ENCODE measurements at places on chromosomes 3 and 15.

GRCh38 chr3:133835961-133836360, 30.3 kb downstream of the SRPRB start:
- DNase-seq: no peak

DNA sequence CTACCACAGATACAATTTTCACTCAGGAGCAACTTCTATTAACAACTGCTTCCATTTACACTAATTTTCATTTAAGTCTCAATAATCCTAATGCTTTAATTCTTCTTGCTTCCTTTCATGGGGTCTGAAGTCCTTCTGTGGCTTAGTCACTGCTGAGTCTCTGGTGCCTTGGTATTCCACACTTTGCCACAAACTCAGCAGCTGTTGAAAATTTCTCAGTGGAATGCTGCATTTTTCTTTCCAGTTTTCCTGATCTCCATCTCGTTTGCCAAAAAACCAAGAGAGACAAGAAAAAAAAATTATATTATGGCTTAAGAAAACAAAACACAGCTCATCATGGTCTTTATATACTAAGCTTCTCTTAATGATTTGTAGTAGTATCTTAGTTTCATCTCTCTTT, 269.2 kb upstream of the AZI2 start:
- no peak for DNase-seq

DNA sequence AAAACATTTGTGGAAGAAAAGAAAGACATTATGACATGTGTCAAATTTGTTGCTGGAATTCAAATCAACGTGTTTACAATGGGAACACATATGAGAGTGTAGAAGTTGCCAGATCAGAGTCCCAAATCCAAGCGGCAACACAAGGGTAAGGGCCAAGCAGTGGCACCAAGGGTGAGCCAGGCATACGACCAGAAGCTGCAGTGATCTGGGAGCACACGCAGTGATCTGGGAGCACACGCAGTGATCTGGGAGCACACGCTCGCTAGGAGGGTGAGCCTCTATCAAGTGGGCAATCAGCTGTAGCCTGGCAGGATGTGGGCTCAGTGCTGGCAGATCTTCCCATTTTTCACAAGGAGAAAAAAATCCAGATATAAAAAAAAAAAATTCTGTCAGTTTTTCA, 148.2 kb downstream of the TLE3 start:
- DNase-seq: no peak

DNA sequence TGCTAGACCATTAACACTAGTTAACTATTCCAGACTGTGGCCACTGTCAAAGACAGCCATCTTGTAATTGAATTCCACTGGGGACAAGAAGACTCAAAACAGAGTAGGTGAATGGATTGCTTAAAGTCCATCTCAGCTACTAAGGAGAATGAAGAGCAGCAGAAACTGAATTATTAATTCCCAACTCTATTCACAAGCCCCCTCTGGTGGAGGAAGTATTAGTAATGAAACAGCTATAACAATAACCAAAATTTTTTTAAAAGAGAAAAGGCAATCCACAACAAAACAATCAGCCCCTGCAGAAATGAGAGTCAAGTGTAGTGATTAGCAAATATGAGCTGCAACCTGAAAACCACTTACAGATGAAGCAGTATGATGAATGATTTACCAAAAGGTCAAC, 302.8 kb downstream of the FHIT start:
- DNase-seq: no peak

DNA sequence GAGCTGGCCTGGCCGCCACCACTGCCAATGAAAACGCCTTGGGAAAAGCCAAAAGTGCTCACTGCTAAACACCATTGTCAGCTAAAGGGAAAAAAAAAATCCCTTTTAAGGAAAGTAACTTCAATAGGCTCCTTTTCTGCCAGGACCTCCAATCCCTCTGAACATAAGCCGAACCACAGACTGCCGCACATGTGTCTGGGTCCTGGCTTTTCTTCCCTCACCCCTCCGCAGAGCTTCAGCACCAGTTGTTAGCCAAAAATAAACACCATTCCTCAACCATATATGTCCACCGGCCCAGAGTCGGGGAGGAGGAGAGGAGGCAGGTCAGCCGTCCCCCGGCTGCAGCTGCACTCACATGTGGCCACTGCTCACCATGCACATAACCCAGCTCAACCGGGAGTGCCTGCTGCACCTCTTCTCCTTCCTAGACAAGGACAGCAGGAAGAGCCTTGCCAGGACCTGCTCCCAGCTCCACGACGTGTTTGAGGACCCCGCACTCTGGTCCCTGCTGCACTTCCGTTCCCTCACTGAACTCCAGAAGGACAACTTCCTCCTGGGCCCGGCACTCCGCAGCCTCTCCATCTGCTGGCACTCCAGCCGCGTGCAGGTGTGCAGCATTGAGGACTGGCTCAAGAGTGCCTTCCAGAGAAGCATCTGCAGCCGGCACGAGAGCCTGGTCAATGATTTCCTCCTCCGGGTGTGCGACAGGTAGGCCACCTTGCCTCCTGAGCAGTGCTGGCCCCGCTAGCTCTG, at the start of gene FBXL22:
TSS of gene FBXL22 (plus strand) at position 350 of the 753 bp plus-strand sequence. CDS start at position 356, 6 bp downstream.
- no peak for DNase-seq

DNA sequence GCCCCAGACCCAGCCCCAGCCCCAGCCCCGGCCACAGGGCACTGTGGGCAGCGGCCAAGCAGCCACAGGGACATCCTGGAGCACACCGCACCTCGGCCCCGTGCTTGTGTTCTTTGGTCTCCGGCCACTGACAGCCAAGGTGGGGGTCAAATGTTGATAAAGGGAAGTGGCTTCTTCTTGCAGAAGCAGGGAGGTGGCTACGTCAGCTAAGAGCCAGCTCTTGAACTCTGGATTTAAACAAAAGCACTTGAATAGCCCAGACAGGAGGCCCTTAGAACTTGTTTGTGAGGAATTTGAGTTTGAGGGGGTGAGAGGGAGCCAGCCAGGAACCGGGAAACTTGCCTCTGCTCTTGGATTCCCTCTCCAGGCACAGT, 135.8 kb upstream of the ABHD17C start:
- no peak for DNase-seq

GRCh38 chr3:192057261-192057660, 596.3 kb downstream of the PYDC2 start:
- no peak for DNase-seq

DNA sequence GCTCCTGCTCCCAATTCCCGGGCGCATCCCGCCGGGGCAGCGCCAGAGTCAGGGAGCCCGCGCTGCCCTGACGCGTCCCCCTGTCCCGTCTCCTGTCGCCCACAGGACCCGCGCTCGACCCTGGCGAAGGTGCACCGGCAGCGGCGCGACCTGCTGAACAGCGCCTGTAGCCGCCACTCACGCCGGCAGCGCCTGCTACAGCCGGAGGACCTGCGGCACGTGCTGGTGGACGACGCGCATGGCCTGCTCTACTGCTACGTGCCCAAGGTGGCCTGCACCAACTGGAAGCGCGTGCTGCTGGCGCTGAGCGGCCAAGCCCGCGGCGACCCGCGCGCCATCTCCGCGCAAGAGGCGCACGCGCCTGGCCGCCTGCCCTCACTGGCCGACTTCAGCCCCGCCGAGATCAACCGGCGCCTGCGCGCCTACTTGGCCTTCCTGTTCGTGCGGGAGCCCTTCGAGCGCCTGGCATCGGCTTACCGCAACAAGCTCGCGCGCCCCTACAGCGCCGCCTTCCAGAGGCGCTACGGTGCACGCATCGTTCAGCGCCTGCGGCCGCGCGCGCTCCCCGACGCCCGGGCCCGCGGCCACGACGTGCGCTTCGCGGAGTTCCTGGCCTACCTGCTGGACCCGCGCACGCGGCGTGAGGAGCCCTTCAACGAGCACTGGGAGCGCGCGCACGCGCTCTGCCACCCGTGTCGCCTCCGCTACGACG, 16.9 kb downstream of the C3orf22 start:
- DNase-seq: no peak

DNA sequence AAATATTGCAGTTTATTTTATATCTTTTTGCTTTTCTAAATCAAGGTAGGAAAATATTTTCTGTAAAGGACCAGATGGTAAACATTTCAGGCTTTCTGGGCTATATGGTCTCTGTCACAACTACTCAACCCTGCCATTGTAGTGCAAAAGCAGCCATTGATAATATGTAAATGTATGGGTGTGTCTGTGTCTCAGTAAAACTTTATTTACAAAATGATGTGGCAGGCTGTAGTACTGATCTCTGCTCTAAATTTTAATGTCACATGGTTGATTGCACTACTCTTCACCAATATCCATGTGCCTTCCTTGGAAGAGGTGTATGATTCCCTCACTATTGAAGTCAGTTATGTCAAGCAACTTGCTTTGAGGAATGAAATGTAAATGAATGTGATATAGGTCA, 175.0 kb downstream of the GOLIM4 start:
- no peak for DNase-seq

DNA sequence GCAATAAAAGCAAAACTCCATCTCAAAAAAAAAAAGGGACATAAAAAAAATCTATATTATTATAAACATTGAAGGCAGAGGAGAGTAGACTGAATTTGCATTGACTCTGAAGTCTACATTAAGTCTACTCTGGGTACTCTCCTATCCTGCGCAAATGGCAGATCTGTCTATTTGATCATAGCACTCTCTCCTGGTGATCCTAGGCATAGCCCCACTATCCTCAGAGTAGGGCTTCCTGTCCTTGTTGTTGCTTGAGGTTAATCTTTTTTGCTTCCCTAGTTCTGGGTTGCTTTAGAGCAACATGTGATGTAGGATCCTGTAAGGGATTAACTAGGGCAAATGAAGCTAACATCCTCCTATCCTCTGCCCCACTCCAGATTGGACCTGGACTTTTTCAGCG, 82.1 kb upstream of the LRRFIP2 start:
- no peak for DNase-seq

DNA sequence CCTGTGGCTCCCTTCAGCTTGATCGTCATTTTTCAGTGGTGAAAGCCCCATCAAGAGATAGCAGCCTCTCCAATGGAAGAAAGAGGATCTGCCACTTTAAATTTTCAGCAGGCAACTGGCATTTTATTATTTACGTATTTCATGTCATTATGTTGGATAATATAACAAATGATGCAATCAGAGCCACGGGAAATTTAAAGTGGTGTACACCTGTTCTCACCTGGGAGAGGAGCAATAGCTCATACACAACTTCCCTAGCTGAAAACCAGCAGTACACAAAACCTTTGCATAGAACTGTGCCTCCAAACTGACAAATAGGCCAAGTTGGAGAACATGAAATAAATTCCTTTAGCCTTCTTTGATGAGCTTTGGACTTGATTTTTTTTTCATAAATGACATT, 136.9 kb downstream of the SATB1 start:
- DNase-seq: no peak

DNA sequence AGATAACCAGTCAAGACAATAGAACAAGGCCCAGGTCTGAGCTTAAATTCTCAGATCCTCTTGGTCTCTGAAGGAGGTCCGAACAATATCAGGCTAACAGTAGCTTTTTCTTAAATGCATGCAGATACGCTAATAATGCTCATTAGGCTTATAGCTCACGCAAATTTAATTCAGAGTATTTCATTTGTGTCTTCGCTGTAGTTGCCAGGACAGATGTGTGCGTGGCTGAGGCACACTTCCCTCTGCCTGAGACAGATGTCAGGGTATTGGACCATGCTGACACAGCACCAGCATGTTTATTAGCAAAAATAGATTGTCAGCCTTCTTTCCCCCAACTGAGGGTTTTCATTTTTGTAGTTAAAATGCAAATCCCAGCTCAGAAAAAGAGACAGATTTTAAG, 102.9 kb upstream of the BFSP2 start:
- no peak for DNase-seq

- no peak for DNase-seq
These were observed 121.7 kb upstream of the SPRED1 start for GRCh38 chr15:38130740-38131498.

DNA sequence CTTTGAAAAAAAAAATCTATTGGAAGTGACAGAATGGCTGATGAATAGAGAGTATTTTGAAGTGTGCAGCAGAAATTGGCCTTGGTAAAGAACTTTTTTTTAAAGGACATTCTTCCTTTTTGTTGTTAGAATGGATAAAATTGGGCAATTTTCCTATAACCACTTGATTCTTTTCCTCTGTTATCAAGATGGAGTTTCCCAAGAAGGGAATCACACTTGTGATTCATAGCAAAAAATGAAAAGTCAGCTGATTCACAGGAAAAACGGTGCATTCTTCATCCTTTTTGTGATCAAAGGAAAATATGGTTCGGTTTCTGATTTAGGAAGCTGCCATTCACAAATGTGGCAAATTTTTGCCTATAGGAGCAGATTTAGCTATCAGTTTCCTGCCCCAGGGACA, 486.8 kb downstream of the GBE1 start:
- no peak for DNase-seq

- no peak for DNase-seq
These were observed 759 bp downstream of the GALNT15 start for GRCh38 chr3:16174976-16175901.

- no peak for DNase-seq
These were observed 817.2 kb upstream of the CADM2 start for GRCh38 chr3:84141571-84141970.

DNA sequence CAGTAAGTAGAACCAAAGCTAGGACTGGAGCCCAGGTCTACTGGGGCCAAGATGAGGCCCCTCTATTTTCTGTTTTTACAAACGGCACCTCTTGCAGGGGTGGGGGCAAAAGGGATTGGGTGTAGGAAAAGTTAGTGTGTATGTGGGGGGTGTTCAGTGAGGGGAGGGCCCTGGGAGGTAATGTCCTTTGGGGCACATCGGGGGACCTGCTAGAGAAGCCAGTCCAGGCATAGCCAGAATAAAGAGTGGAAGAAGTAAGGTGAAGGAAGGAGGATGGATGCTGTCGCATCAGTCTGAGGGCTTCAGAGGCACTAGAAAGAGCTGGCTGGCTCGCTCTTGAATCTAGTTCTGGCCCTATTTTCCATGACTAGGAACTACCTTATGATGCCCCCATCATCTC, 2.6 kb downstream of the PLCD1 start:
- DNase-seq: no peak

DNA sequence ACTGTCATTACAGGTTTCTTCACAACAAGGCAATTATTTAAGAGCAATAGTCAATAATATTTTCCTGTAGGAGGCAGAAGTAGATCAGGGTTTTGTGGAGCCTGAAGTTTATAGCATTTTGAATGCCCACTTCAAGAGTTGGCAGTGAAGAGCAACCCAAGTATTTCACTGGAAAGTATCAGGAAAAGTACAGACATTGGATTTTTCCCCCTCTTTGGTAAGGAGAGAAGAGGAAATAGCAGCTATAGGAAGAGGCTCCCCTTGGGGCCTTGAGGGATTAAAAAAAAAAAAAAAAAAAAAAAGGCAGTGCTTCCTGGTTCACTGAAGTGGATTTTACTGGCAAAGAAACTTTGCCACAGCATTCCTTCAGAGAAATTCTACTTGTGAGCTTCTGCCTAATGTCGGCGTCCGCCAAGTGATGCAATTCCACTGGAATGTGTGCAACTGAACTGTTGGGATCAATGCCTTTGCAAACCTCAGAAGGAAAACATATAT, 5.7 kb upstream of the CNTN6 start:
- no peak for DNase-seq

GRCh38 chr3:9179826-9180763, 69.4 kb downstream of the SRGAP3 start:
- DNase-seq: no peak

- DNase-seq: no peak
These were observed 342.4 kb upstream of the KCNMB2 start for GRCh38 chr3:178193846-178194245.

DNA sequence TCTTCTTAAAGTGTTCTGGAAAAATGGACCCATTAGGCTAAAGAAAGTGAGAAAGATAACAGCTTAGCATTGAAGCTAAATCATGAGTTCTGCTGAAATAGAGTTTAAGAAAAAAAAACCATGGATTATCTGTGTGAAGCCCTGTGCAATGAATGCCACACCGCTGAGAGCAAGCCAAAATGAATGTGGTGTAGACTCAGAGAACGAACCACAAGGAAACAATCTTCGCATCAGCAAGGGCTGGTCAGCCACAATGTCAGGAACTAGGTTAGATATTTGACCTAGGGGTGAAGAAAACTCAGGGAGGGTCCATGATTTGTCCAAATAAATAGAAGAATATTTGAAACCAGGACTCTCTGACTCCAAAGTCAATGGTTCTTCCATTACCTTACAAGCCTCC, 91.4 kb upstream of the MEX3B start:
- DNase-seq: no peak
